NCI-H774 (cell line): ENCODE measurements at places on chromosomes 2 and 18.

DNA sequence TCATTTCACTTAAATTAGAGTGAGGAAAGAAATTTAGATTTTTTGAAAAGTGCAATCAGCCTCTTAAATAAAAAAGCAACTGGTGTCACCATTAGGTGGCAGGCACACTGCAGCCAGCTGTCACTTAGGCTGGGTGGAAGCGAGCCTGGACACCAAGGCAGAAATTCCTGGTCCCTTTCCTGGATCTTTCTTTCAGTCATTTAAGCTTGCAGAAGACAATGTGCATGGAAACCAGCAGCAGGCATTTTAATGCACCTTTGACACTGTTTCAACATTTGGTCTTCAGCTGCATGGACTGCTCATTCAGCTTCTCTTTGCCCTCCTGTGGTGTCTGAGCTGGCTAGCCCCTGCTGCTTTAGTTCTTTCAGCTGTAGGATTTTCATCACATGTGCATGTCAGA, 61.0 kb downstream of the AQP4 start:
- no peak for DNase-seq

GRCh38 chr2:239668651-239669050, 267.8 kb upstream of the HDAC4 start:
- no peak for DNase-seq

GRCh38 chr2:103123516-103123915, 361.7 kb downstream of the TMEM182 start:
- no peak for DNase-seq

DNA sequence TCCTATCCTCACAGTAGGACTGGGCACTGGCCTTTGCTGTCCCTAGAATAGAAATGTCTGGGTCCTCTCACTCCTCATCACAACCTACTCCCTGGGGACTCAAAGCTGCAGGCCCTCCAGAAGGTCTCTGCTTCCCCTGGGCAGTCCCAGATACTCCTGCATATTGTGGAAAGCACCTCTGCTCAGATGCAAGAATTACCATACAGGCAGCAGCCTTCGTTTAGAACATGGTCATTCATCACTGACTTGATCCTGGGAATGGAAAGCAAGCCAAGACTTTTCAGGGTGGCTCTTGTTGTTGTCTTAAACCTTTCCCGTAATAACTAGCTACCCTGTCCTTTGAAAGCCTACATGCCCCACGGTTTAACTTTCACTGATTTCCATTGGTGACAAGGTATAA, 53.1 kb upstream of the NPAS2 start:
- no peak for DNase-seq

- DNase-seq = peak; percentile 40
Observed at GRCh38 chr2:175282300-175282699, 100.8 kb upstream of the ATP5MC3 start.

- no peak for DNase-seq
Observed at GRCh38 chr18:74494514-74494913, 1.6 kb upstream of the CNDP2 start.

- no peak for DNase-seq
Observed at GRCh38 chr2:102269200-102269524, 42.2 kb upstream of the IL1RL1 start.

DNA sequence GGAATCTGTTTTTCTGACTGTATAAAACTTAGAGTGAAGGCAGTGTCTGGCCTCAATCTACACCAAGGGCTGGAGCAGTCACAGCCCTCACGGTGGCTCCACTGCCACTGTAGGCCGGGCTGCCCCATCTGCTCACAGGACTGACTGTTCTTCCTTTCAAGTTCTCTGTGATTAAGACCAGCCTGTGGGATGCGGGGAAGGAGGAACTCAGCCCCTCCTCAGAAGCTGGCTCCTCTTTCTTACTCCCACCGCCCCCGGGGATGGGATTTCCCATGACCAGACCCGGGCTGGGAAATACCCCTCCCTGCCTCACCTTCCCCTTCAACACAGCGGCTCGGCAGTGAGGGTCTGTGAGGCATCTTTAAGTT, 106.0 kb downstream of the COPS8 start:
- no peak for DNase-seq

- no peak for DNase-seq
Observed at GRCh38 chr2:236813766-236814165, 244.1 kb downstream of the ACKR3 start.

- DNase-seq = no peak
Observed at GRCh38 chr18:25174324-25174723, 177.6 kb downstream of the ZNF521 start.

GRCh38 chr2:39683022-39683699, 17.4 kb downstream of the TMEM178A start:
- DNase-seq = no peak

- no peak for DNase-seq
Observed at GRCh38 chr2:27471961-27472360, 17.6 kb downstream of the IFT172 start.

- DNase-seq = no peak
Observed at GRCh38 chr2:181374781-181375675, 82.2 kb upstream of the ITGA4 start.

DNA sequence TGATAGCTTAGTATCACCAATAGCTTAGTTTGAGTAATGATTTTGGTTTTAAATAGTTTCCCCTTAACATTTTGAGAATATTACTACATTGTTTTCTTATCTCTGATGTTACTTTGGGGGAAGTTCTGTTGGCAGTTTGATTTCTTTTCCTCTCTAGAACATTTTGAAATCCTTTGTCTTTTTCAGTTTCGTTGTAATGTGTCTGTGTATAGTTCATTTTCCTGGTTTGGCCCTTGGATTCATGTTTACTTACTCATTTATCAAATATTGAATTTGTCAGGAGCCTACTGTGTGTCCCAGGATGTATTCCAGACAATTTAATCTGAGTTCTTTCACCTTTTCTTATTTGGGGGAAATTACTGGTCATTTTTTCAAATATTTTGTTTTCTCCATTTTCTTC, 16.7 kb downstream of the ANKRD12 start:
- no peak for DNase-seq

- DNase-seq = no peak
Observed at GRCh38 chr2:29455200-29455860, 340.1 kb downstream of the CLIP4 start.

- no peak for DNase-seq
Observed at GRCh38 chr2:155980941-155981560, 351.5 kb downstream of the NR4A2 start.

DNA sequence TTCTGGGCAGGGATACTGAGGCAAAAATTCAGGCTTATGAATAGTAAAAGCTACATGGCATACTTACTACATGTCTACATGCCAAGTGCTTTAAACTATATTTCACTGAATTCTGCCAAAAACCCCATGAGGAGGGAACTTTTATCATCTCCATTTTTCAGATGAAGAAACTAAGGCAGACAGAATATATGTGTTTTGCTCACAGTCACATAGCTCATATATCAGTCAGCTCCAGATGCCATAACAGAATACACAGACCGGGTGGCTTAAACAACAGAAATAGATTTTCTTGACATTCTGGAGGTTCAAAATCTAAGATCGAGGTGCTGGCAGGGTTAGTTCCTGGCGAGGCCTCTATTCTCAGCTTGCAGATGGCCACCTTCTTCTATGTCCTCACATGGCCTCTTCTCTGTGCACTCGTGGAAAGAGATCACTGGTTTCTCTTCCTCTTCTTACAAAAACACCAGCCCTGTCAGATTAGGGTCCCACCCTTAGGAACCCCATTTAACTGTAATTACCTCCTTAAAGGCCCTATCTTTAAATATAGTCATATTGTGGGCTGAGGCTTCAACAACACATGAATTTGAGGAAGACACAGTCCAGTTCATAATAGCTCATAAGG, 27.1 kb upstream of the CREB1 start:
- DNase-seq = no peak

DNA sequence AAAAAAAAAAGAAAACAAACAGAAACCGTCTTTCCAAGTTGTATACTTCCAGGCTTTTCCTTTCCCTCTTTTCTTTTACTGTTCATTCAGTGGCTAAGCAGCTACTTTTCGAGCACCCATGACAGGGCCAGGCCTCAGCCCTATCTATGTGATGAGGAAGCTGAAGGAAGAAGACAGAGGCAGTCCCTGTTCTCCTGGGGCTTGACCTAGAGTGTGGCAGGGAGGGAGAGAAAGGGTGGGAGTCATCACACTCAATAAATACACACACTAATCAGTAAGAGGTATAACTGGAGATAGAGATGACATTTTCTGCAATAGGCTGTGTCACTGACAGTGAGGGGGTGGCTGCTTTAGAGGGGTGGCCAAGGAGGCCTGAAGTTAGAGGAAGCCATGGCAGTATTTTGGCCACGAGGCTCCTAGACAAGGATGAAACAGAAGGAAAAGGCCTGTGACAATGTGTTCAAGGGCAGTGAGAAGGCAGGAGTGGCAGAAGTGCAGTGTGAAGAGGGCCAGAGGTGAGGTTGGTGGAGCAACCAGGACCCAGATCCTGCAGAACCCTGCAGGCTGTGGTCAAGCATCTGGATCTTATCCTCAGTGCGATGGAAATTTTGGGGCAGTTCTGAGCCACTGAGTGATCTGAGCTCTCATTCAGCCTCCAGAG, 131.8 kb upstream of the TTC39C start:
- DNase-seq = no peak

DNA sequence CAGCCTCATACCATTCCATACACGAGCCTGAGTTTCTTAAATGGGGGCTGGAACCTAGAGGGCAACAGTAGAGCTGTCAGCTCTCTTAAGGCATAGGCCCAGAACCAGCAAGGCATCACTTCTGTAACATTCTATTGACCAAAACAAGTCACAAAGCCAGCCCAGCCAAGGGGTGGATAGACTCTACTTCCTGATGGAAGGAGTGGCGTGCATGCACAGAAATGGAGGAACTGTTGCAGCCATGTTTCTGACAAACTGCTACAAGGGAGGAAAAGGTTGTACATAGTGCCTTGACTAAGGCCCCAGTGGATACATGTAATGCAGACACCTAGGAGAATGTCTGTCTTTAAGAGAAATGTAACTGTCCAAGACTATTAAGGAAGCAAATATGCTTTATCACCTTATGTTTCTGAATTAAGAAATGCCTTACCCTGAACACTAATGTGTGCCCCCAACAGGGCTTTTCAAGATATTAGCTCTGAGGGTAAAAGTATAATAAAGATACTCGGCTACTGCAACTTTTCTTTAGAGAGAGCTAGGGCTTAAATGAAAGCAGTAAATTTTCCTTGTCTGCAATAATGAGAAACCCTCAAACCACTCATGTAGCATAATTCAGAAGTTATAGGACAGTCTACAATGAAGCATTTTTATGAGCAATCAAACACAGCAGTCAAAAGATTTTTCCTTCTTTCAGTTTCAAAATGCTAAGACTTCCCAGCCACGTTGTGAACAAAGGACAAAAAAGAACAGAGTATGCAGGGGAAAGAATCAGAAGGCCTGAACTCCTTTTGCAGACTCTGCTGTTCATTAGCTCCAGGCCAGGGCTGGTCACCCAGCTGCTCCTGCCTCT, 35.1 kb upstream of the CDC42EP3 start:
- no peak for DNase-seq

- no peak for DNase-seq
Observed at GRCh38 chr2:26456440-26457250, 21.3 kb downstream of the OTOF start.

DNA sequence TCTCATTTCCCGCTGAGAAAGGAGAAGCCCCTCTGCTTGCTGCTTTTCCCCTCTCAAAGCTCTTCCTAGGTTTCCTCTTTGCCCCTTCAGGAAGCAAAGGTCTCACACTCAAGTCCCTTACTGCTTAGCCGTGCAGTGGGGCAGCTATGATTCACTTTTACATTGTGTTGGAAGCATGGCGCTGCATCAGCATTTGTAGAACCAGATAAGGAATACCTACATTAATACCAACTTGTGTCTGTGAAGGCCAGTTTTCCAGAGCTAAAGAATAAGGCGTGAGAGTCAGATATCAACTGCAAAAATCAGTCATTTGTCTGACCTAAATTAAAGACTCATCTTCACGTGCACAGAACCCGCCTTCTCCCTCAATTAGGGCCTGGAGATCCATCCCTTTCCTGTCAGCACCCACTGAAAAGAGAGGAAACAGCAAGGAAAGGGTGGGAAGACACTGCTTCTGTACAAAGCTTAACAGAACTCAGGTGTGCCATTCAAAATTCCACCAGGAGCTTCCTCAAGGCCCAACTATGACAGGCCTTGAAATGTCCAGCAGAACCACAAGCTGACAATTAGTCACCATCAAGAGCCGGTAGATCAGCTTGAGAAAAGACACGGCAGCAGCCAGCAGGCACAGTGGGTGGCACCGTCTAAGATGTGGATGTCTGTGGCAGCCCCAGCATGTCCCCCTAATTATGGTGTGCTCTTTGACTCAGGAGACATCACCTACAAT, 16.1 kb upstream of the XDH start:
- DNase-seq = no peak

- DNase-seq = no peak
Observed at GRCh38 chr2:21253311-21254027, 129.7 kb downstream of the TDRD15 start.

GRCh38 chr18:64165906-64166305, 17.0 kb upstream of the LINC00305 start:
- DNase-seq = no peak

GRCh38 chr2:170227951-170228350, 50.0 kb downstream of the MYO3B start:
- no peak for DNase-seq

DNA sequence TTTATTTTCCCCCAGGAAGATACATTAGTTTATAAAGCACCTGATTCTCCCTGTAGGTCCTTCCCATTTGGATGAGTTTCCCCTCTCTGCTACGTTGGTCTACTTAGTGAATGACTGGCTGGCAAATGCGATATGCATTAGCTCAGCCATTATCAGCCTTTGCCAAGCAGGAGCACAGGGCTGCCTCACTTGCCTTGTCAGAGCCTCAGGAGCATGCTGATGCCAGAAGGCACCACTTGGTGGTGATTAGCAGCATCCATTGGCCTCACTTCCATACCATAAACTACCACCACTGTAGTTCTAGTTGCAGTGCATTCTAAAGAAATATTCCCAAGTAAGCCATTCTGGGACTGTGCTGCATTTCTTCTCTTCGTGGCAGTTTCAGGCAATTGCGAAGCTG, 442.8 kb upstream of the CHST9 start:
- DNase-seq = no peak

DNA sequence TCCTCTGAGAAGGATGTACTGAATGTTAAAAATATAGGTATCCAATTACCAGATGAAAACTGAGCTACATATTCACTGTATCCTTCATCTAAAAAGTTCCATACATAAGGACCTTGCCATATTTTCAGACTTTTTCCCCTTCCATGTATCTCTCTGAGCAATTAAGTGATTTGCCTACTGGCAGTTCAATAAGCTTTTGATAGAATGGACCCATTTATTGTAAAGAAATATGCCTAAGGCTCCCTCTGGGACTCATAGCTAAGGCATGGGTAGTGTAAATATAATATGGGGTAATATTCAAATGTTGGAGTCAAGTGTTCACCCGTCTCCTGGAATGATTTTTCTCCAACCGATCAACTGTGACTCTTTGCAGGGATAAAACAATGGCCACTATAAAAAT, 135.4 kb upstream of the FSHR start:
- no peak for DNase-seq

- DNase-seq = no peak
Observed at GRCh38 chr2:71756280-71756906, 303.0 kb downstream of the DYSF start.
